ENCODE measurements at places on chromosomes 5 and 9.

GRCh38 chr9:124218438-124218982, 39.2 kb upstream of the NEK6 start:
- DNase-seq: no peak

GRCh38 chr9:14179449-14179848, 134.5 kb downstream of the NFIB start:
- no peak for DNase-seq

- DNase-seq: peak; percentile 11
Measured at GRCh38 chr5:110785356-110785755, 46.5 kb downstream of the SLC25A46 start.

DNA sequence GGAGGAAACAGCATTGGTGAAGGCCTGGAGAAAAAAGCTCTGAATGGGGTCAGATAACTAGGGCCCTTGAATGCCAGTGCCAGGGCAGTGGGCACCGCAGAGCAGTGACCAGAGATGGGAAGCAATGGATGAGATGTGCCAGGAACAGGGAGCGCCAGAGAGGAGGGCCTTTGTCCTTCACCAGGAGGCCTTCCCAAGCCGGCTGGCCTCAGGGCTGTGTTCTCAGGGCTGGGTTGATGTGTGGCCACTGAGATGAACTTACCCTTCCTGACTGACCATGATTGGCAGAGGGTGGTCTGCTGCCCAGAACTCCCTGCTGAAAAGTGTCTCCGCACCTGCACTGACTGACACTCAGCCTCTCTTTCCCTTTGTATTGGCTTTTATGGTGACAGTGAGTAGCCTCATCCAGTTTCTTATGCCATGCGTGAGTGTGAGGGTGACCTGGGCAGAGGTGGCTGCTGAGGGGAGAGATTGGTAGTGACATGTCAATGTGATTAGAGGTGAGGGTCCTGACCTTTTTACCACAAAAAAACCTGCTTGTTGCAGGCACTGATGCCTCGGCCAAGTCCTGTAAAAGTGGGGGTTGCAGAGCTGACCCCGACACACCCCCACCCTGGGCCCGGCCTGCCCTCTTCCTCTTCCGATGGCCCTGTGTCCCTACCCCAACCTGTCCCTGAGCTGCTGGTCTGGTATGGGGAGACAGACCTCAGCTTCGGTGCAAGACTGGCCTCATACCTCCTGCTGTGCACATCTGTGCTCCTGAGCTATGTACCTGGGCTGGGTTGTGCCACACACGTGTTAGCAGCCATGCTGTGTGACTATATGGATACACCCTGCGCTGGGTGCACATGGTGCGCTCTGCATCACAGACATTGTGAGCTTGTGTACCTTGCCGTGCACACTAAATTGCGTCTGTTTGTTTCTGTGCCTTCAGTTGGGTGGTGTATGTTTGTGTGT, 57.1 kb upstream of the PSD2 start:
- no peak for DNase-seq

DNA sequence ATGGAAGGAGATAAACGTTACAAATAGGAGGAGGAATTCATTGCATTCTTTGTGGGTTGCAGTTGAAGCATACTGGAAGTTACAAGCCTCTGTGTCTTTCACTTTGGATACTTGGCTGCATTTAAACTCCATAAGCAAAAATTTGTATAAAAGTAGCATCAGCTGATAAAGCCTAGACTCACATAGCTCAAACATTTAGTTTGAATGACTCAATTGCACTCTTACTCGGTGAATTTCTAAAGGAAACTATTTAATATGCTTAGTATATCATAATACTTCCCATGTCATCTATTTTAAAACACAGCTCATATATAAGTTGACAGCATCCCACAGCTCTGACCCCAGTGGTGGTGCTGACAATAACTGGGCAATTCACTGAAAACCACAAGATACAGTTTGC, 596.6 kb upstream of the ZNF608 start:
- no peak for DNase-seq

GRCh38 chr9:105259731-105260612, 15.5 kb downstream of the SLC44A1 start:
- no peak for DNase-seq

GRCh38 chr5:1797855-1798254, 1.8 kb downstream of the MRPL36 start:
- no peak for DNase-seq

DNA sequence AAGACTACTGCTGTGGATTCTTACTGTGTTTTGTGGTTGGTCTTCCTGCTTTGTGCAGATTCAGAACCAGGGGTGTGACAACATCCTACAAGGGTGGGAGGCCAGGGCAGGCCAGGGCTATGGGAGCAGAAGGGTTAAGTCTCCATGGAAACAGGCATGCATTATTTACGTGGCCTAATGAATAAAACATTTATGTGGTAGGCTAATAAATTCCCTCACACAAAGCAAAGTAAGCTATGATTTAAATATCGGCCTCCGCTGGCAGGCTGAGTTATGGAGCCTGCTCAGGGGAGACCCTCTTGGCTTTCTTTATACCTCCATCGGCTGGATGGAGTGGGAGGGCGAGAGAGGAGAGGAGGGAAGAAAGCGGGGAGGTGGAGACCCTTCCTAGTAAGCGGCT, 230.3 kb upstream of the MVB12B start:
- no peak for DNase-seq

- DNase-seq: no peak
Measured at GRCh38 chr5:68557162-68557936, 341.8 kb downstream of the PIK3R1 start.
